Amygdala (tissue), 56 donors: ENCODE measurements at places on chromosomes 5 and 9.
A peak's percentile ranks its signal among the peaks of the same experiment; 100 is the strongest.

DNA sequence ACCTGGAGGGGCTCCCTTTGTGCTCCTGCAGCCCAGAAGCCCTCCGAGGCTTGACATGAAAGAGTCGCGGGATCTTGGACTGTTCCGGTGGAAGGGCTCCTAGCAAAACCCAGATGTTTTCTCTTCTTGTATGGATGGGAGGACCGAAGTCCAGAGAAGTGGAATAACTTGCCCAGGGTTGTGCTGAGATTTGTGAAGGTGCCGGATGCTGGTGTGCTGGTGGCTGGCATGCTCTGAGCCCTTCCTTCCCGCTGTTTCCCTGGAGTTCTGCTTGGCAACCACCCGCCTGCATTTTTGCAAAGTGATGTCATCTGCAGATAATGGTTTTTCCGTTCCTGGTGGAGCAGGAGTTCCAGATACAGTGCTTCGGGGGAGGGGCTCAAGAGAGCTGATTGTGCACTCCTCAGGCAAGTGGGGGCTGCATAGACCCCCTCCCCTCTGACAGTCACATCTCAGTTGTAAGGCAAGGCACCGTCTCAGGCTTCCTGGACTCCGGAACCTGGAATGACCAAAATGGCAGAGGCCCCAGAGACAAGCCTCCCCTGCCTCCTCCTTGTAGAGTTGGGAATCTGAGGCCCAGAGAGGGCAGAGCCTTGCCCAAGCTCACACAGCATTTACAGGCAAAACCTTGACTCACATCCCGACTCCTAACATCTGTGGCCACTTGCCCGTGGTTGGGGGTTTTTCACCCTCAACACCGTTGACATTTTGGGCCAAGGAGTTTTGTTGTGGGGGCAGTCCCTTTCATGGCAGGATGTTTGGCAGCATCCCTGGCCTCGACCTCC is 157.0 kb downstream of the RGS3 start:
- no peak for DNase-seq

GRCh38 chr5:10018201-10019069 is 231.3 kb downstream of the ATPSCKMT start:
- DNase-seq: no peak

DNA sequence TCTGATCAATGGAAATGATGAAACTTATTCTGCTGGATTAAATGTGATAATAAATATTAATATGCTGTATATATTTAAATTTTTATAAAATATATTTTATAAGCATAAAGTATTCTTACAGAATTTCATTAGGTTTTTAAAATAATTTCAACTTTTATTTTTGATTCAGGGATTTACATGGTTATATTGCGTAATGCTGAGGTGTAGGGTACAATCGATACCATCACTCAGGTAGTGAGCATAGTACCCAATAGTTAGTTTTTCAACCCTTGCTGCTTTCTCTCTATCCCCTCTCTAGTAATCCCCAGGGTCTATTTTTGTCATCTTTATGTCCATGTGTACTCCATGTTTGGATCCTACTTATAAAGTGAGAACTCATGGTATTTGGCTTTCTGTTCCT is 5.7 kb downstream of the TLR4 start:
- DNase-seq: no peak

GRCh38 chr5:114782869-114783268 is 386.8 kb downstream of the TRIM36 start:
- peak; percentile 16 for DNase-seq

GRCh38 chr9:109020581-109021511 is 7.5 kb upstream of the CTNNAL1 start:
- no peak for DNase-seq

DNA sequence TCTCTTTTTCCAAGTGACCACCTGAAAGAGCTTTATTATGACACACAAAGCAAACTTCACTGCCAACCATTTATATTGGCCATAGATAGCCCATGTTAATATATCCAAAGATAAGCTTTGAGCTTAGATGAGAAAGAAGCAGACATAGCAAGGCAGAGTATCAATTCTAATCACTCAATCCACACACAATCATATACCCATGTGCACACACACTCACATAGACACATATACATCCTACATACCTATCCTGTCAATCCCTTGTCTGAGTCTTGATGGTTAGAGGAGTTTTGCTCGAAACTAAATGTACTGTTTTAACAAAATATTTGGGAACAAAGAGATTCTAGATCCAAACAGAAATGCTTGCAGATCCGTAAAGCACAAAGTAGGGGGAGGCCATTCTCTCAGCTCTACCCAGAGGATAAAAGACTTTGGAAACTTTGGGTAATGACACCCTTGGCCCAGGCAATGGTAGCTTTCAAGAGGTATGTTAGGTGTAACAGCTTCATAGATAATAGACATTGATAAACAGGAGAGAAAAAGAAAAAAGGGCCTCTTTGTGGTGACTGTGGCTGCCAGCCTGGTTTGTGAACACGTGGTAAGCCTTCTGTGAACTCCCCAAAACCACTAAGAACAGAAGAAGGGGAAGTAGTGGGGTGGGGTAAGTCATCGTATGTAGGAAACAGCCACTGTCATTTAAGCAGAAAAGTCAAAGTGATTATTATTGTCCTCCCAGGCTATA is 121.6 kb downstream of the TLR4 start:
- no peak for DNase-seq

DNA sequence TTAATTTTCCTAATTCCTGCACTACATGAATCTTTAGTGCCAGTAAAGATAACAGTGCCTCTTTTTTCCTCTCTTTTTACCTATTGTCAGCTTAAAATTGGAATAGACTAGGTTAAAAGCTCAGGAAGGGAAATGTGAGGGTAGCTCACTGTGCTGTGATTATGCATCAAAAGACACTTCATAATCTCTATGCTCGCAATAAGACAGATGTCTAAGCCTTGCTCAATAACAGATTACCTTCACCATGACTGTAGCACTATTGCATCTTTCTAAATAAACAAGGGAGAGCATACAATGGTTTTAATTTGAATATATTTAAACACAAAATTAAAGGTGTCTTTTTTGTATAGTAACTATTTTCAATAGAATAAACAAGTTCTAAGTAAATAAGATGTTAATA is 130.1 kb downstream of the FBN2 start:
- no peak for DNase-seq

- no peak for DNase-seq
These were observed 8.8 kb upstream of the IGFBPL1 start for GRCh38 chr9:38432922-38433510.

GRCh38 chr5:56985936-56986625 is 34.2 kb upstream of the MIER3 start:
- no peak for DNase-seq

GRCh38 chr9:136994180-136994887 is 2.0 kb downstream of the CLIC3 start:
- DNase-seq: no peak

- DNase-seq: no peak
These were observed 93.2 kb upstream of the PHYKPL start for GRCh38 chr5:178325679-178326373.

- DNase-seq: no peak
These were observed 153.7 kb downstream of the NR2F1-AS1 start for GRCh38 chr5:93427316-93427715.

- DNase-seq: no peak
These were observed 157.9 kb downstream of the NFIB start for GRCh38 chr9:14156046-14156445.

DNA sequence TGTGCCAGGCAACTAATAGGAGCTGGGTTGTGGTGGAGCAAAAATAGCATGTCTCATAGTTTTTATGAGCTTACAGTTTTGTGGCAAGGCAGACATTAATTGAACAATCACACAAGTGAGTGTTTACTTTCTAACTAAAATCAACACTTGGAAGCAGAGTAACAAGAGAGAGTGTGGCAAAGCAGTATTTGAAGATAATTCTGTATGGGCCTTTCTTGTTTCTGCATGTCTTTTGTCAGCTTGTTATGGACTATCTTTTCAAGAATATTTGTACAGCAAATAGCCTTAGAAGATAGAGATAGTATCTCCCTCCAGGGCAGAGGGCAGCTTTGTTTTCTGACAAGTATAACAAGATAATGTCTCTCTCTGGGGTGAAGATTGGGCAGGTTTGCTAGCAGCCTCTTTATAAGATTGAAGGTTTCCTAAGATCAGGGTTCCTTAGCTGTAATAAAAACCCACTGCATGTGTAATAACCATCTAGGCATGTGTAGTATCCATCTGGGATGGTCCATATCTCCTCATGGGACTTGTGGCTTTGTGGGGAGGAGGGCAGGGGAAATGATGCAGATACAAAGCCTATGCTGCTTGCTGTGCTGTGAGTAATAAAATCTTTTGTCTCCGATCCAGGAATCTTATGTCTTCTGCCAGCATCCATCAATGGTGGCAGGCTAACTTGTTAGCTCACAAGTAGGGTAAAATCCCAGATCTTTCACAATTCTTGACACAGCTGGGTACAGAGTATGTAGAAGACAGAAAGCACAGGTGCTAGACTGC is 479.9 kb downstream of the KDM4C start:
- no peak for DNase-seq

DNA sequence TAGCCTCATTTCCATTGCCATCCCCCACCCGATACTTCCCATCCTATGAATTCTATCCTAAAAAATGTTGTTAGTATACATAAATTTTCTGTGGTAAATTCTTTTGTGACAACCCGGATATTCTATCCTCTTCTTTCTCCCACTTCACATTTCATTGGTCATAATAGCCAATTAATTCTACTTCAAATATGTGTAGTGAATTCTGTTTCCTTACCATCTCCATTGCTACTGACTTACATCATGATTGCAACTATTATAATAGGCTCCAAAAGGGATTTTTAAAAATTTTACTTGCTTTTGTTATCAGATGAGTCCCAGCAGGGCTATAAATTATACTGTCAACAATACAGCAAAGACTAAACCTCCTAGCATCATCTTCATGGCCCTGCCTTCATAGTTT is 1326.8 kb downstream of the PTPRD start:
- DNase-seq: no peak

- DNase-seq: no peak
These were observed 381.5 kb upstream of the MPDZ start for GRCh38 chr9:13661014-13661413.

GRCh38 chr9:752681-753200 is 88.8 kb upstream of the DMRT1 start:
- no peak for DNase-seq

DNA sequence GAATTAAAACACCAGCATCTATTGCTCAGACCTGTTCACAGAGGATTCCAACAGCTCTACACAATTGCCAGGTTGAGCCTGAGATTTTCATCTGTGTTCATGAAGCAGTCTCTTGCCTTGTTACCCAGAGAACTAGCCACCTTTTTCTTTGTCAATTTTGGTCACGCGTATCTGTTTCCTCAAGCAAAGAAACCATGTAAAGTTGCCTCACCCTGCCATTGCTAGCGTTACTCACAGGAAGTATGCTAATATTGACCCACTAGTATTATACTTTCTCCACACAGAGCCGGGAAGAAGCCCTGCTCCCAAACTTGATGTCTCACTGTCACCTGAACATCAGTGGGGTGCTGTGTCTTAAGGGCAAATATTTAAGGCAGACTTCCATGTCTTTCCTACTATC is 168.5 kb downstream of the PLPPR1 start:
- DNase-seq: no peak

- DNase-seq: no peak
These were observed 40.2 kb downstream of the ACO1 start for GRCh38 chr9:32424616-32425015.

DNA sequence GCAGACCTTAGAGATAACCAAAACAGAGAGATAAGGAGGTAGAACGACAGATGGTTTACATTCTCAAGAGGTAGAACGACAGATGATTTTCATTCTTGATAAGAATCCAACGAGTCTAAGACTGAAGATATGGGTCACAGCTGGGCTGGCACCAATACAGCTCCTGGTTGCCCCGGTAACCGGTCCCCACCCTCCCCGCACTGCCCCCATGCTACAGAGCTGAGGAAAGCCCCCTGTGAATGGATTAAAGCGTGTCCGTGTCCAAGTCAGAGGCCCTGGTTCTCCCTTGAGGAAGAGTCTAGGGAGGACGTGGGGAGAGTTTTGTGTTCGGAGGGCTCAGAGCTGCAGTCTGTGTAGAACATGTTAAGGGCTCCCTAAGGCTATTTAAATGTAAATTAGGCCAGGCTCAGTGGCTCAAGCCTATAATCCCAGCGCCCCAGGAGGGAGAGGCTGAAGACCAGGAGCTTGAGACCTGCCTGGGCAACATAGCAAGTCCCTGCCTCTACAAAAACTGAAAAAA is 8.1 kb downstream of the IDNK start:
- DNase-seq: no peak

DNA sequence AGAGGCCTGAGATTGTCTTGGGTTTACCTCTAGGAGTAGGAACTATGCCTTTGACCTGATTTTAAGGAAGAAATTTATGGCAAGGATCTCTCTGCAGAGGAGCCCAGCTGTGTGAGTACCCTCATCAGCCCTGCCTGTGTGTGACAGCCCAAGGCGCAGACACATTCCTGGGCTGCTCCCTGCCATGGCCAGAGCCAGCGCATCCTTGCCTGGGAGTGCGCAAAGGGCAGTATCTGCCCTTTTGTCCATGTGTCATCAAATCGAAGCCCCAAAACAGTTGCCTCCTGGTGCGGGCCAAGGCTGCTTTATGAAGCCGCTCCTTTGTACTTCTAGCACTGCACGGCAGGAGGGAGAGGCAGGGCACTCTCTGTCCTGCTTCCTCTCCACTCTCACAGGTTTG is 51.9 kb downstream of the PRRT1B start:
- DNase-seq: no peak

- no peak for DNase-seq
These were observed 348.9 kb upstream of the ISL1 start for GRCh38 chr5:51034222-51034901.

DNA sequence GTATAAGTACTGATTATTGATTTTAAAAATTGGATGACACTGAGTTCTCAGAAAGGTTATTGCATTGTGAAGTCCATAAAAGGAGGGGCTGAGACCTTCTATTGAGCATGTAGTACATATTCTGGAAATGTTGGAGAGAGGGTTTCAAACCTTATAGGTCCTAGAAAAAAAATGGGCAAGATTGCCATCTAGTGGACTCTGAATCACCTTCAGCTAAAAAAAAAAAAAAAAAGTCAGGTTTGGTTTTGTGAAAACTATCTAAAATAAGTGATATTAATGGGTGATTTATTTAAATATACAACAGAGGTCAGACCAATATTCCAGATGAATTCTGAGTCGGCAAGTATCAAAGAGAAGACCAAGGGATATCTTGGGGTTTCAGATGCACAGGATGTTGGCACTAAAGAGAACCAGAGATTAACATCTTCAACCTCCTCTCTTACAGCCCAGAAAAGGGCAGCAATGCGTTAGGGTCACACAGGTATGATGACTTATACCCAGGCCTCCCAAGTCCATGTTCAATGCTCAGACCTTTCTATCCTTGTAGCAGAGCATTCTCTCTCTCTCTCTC is 109.8 kb upstream of the NMUR2 start:
- DNase-seq: no peak
